ENCODE measurements at places on chromosomes 3 and 15.

- DNase-seq, result no peak
Observed at GRCh38 chr3:195451373-195452015, 8.7 kb upstream of the ACAP2 start.

DNA sequence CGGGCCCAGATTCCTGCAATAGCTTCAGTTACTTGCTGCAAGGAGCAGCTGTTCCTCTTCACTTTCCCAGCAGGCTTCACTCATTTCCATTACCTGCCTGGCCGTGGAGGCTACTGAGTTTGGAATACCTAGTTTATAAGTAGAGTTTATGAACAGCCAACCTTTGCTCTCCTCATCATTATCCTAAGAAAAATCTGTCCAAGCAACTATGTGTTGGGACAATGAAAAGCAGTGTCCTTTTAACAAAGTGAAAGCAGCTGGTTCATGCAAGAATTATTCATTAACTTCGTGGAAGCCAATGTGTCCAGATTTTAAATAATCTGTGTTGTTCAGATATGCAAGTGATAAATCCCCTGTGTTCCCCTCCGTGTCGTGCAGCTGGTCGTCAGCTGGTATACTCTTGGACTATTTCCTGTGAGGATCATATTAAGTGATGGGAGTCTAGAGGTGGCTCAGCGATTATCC, 39.3 kb upstream of the SSR3 start:
- no peak for DNase-seq

DNA sequence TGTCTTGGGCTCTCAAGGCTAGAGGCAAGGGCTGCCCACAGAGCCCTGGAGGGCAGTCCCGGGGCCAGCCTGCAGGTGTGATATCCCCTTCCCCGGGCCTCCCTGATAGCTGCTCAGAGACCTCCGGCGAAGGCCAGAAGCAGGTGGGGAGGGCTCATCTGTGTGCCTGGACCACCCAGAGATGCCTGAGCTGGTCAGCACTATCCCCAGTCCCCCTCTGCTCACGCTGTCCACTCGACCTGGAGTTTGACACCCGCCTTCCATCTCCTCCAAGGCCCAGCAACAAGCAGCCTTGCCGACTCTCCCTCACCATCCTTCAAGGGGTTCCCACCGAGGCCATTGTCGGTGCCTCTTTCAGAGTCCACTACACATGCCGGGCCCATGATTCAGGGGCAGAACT, 39.4 kb downstream of the DNAH1 start:
- no peak for DNase-seq

- no peak for DNase-seq
Observed at GRCh38 chr3:57978316-57978715, 29.9 kb upstream of the FLNB start.

DNA sequence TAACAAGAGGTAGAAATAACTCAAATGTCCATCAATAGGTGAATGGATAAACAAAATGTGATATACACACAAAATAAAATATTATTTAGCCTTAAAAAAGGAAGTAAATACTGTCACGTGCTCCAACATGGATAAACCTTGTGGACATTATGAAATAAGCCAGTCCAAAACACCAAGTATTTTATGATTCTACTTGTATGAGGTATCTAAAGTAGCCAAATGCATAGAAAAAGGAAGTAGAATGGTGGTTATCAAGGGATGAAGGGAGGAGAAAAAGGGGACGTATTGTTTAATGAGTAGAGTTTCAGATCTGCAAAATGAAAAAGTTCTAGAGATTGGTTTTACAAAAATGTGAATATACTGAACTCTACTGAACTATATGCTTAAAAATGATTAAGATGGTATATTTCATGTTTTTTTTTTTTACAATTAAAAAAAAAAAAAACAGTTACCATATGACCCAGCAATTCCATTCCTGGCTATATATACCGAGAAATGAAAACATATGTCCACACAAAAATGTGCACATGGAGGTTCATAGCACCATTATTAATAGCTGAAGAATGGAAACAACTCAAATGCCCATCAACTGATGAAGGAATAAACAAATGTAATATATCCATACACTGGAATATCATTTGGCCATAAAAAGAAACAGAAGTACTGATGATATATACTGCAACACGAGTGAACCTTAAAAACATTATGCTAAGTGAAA, 29.1 kb upstream of the MAP6D1 start:
- DNase-seq, result no peak

DNA sequence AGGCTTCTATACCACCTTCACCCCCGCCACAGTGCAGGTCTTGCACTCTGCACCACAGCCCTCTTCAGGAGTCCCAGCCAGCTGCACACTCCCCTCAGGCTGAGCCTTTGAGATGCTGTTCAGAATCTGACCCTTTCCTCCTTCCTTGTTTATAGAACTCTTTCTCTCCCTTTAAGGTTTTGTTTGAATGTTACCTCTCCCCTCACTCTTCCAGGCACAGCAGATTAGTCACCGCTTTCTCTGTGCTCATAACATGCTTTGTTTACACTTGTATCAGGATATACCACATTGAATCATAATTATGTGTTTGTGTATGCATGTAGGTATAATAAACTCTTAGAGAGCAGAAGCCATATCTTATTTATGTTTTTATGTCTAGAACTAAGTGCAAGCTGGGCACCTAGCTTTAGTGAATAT, 168.4 kb upstream of the BCL6 start:
- no peak for DNase-seq

GRCh38 chr3:125589547-125590122, 5.7 kb downstream of the OSBPL11 start:
- DNase-seq, result no peak

DNA sequence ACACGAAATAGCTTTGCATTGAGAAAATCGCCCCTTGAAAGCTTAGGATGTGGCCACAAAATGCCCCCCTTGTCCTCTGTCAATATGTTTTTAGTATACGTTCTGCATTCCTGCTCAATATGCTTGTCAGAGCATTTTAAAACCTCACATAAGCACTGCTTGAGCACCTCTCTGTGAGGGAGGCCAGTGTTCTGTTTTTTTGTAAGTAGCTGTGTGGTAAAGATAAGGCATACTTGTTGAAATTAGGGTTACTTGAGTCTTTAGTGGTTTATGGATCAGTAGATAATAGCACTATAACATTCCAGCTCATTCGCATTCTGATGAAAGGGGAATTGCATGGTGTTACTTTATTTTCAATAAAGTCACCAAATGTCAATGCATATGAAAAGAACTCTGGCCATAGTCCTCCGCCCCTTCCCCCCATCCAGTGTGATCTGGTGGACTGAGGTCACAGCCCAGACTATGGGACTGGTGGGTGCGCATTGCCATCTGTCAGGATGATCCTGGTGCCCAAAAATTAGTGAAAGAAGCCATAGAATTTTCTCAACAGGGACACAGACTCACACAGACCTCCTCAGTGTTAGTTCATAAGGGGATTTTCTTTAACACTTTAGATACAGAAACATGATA, 33.1 kb downstream of the IL1RAP start:
- DNase-seq, result no peak

- DNase-seq, result no peak
Observed at GRCh38 chr3:106013971-106014370, 145.2 kb upstream of the CBLB start.

- peak; percentile 14 for DNase-seq
Observed at GRCh38 chr15:57527382-57528091, 64.2 kb upstream of the MYZAP start.

GRCh38 chr3:126288314-126288713, 68.9 kb downstream of the KLF15 start:
- DNase-seq, result no peak

GRCh38 chr3:51684971-51685751, 14.1 kb downstream of the TEX264 start:
- no peak for DNase-seq

DNA sequence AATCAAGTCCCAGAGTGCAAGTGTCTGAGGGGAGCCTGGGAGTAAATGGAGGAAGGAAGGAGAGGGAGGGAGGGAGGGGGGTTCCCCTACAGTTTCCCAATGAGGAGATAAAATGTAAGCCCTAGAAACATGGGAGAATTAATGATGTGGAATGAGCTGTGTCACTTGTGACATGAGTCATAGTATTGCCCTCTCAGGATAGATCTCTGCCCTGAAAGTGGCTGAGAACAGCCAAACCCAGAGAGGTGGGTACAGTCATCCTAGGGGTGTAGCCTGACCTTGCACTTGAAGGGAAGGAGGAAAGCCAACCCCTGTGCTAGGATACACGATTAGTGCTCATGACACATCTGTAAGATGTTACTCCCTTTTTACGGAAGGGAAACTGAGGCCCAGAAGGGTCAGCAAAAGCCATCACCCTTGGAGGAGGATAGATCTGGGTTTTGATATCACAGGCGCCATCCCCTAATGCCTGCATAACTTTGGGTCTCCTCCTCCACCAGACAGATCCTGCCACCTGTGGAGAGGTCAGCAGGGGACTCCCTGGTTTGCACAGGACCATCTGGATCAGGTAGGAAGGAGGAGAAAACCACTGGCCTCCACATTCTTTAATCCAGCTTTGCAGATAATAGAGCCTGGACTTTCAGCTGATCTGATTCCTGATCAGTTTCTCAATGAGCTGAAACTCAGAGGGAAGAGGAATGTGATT, 23.1 kb upstream of the USP3 start:
- DNase-seq, result no peak

DNA sequence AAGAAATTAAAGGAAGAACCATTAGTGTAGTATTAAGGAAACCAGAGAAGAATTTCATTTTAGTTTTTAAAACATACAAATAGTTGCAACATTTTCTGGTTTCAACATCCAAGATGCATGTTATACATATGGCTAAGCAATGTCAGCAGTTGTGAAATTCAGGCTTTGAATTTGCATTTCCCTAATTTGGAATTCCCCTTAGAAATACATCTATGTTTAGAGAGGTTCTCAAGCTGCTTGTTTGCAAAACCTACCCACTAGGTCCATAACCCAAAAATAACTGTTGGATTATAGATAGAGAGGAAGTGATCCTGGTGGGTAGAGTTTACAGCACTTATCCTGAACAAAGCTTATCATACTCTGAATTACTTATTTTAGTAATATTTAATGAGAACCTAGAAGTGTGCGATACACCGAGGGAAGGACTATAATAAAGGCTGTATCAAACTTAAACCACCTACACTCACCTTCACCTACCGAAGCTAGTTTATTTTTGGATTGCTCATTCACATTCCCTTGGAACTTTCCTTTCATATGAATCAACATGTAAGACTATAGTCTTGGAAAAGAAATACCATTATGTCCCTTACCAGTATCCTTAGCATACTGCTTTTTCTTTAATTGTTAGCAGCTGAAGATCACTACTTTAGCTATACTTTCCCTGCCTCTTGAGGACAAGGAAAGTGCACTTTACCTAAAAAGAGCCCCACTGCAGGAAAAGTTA, 60.6 kb downstream of the CHAC1 start:
- no peak for DNase-seq

DNA sequence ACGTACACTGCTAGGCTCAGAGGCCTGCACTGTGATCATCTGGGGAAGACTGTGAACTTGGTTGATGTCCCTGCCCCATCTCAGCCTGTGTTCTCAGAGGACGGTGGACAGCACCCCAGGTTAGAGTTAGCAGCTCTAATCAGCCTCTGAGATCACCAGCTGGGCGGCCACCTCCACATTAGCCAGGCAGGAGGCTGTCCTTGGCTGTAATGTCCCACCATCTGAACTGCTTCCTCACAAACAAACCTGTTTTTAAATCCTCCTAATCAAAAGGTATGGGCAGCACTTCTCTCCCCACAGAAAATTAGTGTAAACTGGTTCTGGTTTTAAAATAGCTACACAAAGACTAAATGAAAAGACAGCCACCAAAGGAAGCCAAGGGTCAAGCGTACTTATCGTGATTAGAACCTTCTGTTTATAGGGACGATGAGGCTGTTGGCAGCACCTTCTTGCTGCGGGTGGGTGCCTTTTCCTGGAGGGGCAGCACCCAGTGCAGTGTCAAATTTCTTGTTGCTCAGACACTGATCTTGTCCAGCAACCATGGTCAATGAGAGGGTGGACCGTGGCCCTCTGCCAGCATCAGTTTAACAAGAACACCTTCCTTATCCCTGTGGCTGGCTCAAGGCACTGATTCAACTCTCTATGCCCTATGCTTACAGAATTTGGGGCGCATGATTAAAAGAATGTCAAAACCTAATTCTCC, 24.6 kb downstream of the ACSBG1 start:
- DNase-seq, result no peak

GRCh38 chr3:191499307-191500080, 38.5 kb downstream of the PYDC2 start:
- no peak for DNase-seq

- no peak for DNase-seq
Observed at GRCh38 chr3:178003756-178004155, 532.5 kb upstream of the KCNMB2 start.

DNA sequence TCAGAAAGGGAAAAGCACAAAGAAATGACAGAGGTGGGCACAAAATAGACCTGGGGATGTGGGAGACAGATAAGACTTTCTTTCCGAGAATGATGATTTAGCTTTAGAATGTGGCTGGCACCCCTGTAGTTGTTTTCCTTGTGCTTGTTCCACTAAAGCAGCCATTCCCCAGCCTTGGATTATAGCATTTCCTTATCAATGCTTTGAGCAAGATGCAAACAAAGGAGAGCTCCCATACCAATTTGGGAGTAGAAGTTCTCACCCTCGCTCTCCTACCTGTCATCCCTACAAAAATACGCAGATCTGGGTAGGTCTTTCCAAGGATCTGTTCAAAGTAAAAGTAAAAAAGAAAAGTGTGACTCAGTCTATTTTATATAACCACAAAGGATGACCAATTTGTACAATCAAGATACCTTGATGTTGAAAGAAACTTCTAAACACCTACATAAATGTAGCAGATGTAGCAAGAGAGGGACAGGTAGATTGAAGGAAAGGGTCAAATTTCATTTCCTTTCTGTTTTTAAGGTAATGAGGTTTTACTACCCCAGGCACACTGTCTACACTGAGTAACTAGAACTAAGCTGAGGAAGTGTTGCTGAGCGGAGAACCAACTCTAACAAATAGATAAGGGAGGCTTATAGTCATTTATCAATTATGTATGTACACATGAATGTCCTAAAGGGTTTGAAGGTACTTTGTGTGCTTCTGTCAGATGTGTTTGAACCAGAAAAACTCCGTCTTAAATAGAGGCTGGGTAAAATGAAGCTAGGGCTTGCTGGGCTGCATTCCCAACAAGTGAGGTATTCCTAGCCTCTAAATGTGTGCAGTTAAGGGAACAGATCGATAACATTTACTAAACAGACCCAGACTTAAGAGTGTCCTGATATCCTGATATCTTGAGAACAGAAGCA, 91.1 kb upstream of the LRRN1 start:
- DNase-seq, result no peak

- no peak for DNase-seq
Observed at GRCh38 chr3:29655015-29655747, 374.3 kb downstream of the RBMS3 start.

Data from esophagus squamous epithelium (tissue), 5 donors.